T-helper 17 cell (primary cell): ENCODE measurements at places on chromosomes 12 and 14.

- DNase-seq = no peak
These were observed 420.1 kb downstream of the FUT8 start for GRCh38 chr14:65832431-65833266.

GRCh38 chr14:103121846-103122584, 1.2 kb upstream of the TNFAIP2 start:
- DNase-seq = no peak

DNA sequence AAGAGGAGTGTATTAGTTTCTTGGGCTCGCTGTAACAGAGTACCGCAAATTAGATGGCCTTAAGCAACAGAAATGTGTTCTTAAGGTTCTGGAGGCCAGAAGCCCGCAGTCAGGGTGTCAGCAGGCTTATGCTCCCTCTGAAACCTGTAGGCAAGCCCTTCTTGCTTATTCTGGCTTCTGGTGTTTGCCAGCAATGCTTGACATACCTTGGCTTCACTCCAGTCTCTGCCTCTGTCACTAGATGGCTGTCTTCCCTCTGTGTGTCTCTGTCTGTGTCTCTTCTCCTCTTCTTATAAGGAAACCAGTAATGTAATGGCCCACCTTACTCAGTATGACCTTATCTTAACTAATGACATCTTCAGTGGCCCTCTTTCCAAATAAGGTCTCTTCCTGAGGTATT, 85.1 kb downstream of the DERA start:
- no peak for DNase-seq

- DNase-seq = no peak
These were observed 992.9 kb downstream of the GALC start for GRCh38 chr14:87000081-87000480.

GRCh38 chr12:52720365-52720886, 17.1 kb upstream of the KRT77 start:
- DNase-seq = no peak

- DNase-seq = no peak
These were observed 163.9 kb downstream of the MED13L start for GRCh38 chr12:116113398-116114130.

- DNase-seq = no peak
These were observed 171.0 kb upstream of the HIF1A start for GRCh38 chr14:61524211-61524806.

DNA sequence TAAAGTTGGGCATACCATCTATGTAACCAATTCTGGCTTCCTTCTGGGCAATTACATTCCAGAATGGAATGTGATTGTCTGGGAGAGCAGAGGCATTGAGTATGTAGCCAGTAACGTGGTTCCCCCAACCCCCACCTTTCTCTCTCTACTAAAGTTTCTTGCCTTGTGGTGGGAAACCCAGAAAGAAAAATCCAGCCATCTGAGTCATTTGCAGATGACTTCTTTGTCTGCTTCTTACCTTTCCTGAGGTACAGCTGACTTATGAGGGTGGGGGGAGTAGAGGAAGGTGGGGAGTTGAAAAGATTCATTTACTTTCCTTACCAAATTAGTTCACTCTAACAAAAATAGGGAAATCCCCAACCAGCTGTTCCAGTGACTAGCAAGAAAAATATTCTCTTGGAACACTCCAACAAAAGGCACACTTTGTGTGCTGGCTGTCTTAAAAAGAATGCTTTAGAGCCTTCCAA, 112.1 kb upstream of the FRMD6 start:
- DNase-seq = no peak

GRCh38 chr12:49456131-49456679, 82.6 kb upstream of the KCNH3 start:
- no peak for DNase-seq

GRCh38 chr12:108589840-108590229, 8.0 kb downstream of the TMEM119 start:
- no peak for DNase-seq

- no peak for DNase-seq
These were observed 59.2 kb upstream of the ZDHHC17 start for GRCh38 chr12:76704693-76705092.

GRCh38 chr14:44896275-44897040, 65.3 kb downstream of the KLHL28 start:
- DNase-seq = no peak

DNA sequence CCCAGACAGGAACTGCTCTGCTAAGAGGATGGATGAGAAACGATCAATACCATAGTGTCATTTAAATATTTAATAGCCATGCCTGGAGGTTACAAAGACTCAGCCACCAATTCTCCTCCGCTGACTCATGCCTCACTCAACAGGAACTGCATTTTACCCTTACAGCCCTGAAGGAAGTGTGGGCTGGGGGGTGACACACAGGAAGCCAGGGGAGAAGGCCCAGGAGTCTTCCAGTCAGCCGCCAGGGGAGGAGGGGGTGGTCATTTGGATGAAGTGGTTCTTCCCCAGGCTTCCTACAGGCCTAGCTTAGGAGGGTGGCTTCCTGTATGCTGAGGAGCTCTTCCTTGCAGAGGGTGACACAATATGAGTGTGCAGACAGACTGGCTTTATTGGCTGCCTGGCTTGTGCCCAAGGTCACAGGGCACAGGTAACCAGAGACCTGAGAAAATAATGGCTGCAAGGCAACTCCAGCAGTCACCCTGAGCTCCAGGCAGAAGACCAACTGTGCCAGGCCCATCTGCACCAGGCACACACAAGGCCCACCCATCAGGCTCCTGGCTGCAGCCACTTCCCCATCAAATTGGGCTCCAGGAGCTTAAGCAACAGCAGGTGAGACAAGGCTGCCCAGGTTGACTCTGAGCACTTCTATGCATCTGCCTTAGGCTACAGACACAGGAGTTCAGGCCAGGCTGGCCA, 30.6 kb upstream of the RPLP0 start:
- no peak for DNase-seq

- DNase-seq = no peak
These were observed 102.0 kb downstream of the FSCB start for GRCh38 chr14:44405011-44405486.

DNA sequence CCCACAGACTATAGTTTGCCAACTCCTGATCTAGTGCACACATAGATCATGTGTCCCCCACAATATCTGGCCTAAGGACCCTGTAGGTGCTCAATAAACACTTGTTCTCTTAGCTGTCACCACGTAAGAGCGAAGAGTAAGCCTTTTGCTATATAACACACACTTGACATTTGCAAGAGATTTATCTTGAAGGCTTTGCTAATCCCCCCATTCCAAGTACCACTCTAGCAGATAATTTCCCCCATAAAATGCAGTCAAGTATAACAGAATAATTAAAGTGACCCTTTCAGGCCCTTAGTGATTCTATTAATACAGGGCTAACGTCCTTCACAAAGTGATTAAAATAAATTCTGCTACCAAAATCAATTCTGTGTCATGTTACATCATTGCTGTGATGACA, 87.5 kb downstream of the PLXNC1 start:
- no peak for DNase-seq

DNA sequence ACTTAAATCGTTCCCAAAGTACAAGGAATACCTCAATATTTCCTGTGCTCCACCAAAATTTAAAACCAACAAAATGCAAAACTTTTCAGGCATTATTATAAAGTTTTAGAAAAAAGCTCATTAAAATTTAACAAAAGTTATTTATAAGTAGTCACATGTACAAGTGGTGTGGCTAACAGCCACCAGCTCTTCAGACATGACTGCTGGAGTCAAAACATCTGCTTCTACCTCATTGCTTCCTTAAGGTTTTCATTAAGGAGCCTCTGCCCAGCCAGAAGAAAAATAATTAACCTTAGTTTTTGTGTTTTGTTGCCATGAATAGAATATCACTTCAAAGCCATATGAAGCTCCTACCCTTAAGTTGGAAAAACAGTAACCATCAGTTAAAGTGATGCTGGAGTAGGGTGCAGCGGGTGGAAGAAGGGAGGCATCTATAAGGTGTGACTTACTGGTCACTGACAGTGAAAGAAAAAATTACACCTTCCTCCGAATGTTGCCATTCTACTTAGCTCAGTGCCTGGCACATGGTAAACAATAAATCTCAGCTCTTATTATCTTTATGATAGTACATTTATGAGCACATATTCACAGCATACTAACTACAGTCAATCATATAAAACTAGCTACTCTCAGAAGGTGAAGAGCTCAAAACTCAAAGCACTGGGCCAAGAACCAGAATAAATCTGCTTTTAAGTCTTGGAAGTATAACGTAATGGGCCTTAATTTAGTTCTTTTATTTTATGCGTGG, 57.7 kb downstream of the GALC start:
- no peak for DNase-seq

DNA sequence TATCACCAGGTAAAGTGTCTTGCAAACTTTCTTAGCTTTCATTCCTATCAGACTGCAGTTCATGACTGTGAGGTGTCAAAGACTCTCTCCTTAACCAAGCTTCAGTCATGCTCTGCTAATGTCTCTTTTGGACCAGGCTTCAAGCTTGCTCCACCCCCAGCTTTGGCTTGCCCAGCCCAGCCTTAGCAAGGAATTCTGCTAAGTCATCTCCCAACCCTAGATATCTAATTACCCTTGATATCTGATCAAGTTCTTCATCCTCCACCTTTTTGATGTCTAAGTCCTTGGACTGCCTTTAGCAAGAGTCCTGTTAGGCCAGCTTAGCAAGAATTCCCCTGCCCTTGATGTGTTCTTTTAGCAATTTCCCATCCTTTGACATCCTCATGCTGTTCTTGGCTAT, 108.9 kb upstream of the FGD4 start:
- no peak for DNase-seq

GRCh38 chr14:99681101-99681831, 2.8 kb upstream of the CYP46A1 start:
- DNase-seq = no peak

GRCh38 chr14:44041700-44042099, 465.4 kb downstream of the FSCB start:
- no peak for DNase-seq

DNA sequence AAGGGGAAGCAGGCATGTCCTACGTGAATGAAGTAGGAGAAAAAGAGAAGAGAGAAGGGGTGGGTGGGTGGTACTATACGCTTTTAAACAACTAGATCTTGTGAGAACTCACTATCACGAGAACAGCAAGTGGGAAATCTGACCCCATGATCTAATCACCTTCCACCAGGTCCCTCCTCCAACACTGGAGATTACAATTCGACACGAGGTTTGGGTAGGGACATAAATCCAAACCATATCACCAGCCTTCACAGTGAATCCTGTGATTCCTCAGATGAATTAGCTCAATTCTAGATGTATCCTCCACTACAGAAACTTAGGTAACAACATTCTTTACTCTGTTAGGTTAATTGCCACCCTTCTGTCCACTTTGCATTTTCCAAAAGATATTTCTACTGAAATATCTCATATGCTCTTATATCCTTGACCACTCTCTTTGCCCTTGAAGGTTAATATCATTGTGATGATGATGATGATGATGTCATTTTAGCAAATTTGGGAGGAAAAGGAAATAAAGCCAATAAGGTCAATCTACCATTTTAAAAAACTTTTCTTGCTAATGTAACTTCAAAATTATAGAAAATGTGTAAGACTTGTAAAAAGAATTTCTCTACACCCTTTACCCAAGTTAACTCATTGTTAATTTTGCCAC, 23.2 kb upstream of the CCNT1 start:
- no peak for DNase-seq

DNA sequence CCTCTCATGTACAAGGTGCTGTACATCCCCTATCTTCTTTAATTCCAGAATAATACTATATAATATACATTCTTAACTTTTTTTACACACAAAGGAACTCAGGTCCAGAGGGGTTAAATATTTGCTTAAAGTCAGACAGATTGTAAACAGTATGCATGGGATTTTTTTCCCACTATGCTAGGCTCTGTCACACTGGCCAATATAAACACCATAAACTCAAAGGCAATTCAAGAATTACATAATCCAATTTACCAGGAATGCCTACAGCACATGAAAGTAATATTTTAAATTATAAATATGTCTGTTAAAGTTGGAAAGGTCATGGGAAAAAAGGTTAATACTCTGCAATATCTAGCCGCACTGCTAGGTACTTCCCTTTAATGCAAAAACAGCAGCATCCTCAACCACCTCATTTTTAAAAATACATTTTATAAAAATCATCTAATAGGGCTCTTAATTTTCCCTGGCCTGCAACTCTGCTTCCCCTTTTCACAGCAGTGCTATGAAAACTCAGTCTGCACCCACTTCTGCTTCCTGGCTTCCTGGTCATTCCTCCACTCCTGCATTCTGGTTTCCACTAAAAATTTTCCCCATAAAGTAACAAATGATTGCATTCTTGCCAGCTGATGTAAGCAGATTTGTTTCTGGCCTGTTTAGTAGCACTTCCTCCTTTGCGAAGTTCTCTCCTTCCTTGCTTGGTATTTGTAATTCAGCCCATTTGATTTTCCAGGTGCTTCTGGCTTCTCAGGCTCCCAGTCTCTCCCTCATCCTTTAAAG, 128.1 kb downstream of the ITPR2 start:
- no peak for DNase-seq

GRCh38 chr12:31989571-31990362, 30.6 kb downstream of the RESF1 start:
- no peak for DNase-seq

GRCh38 chr12:120468821-120469449, 613 bp downstream of the SRSF9 start:
- DNase-seq = peak; percentile 8

GRCh38 chr12:53480491-53481442, 18.5 kb downstream of the MAP3K12 start:
- no peak for DNase-seq

- DNase-seq = no peak
These were observed 82.9 kb downstream of the NEDD1 start for GRCh38 chr12:96989916-96990315.

DNA sequence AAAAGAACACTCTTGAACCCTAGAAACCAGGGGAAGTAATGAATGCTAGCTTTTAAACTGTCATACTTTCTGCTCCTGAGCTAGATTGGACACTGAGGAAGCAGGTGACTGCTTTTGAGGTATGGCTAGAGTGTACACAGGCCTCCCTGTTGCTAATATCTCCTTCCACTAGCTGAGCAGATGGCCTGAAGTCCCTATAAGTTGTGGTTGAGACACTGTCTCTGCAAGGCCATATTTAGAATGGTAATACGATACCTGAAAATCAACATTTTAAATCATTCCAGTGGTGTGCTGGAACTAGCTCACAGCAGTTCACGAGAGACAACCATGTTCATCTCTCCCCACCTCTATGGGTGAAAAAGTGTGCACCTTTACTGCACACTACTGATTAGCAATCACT, 46.4 kb upstream of the BMP4 start:
- DNase-seq = no peak

GRCh38 chr12:31591380-31591901, 505 bp upstream of the DENND5B start:
- no peak for DNase-seq
